ENCODE measurements at places on chromosomes 2 and 18. TPM values are rescaled to one million over a fixed set of nuclear protein-coding genes. Genes with fewer than 3 reads are reported as not detected.

The HOXD13 gene
- not detected for total RNA-seq

DNA sequence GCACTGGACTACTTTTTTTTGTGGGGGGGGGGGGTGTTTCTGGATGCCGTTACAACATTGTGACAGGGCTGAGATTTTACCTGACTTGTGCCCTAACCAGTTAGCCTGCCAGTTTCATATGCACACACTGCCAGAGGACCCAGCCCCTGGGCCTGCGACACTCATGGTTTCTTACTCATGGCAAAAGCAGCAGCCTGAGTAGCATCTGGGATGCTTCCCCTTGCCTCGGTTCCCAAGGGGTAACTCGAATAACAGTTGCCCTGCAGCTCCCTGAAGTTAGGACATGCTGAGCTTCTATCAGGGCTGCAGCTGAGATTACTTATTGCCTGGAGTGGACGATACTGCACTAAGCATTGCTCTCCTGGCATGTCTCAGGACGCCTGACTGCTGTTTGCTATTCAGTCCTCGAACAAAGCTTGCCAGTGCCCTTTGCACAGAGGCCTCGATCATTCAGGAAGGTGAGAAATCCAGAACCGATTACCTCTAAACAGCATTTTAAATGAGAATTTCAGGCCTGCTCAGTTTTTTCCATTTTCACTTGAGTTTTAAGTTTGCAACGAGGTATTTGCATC, 47.9 kb downstream of the TRPM8 start:
- no peak for DNase-seq

- DNase-seq = no peak
These were observed 684.4 kb downstream of the IRS1 start for GRCh38 chr2:226115102-226115831.

The CPLX4 gene
- total RNA-seq = not detected

The REG3G gene
- total RNA-seq = not detected

DNA sequence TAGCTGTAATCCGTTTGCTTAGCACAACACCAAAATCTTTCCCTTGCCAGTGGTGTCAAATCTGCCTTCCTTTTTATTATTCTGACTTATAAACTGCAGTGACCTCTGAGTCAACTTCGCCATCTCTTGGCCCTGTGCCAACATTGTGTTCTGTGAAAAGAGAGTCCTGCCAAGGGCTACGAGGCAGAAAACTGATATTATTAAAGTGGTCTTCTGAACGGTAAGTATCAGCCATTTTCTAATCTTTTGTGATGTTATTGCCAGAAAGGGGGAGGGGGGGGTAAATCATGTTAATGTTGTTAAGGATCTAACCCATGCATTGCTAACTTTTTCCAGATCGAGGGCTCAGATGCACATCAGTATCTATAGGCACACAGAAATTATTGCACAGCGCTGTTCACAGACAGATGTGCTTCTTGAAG, 121.5 kb upstream of the LTBP1 start:
- DNase-seq = no peak

GRCh38 chr18:9694952-9695495, 13.1 kb upstream of the RAB31 start:
- no peak for DNase-seq

DNA sequence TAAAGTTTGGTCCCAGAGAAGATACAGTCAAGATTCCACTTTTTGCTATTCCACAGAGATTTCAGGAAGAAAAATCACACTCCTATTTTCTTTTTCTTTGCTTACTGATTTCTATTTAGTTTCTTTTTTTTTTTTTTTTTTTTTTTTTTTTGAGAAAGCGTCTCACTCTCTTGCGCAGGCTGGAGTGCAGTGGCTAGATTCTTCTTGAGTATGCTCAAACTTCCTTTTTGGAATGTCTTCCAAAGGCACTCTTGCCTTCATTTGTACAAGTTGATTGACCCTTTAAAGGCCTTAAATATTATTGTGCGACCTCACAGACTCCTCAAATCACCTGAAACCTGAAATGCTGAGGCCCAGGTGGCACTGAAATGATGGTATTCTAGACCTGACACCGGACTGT, 9.6 kb downstream of the SCN1A start:
- no peak for DNase-seq

GRCh38 chr18:10946058-10946457, 203.3 kb downstream of the PIEZO2 start:
- no peak for DNase-seq

GRCh38 chr2:25528173-25528572, 145.2 kb downstream of the DTNB start:
- no peak for DNase-seq

The PPIG gene
- total RNA-seq = 48.6 TPM

GRCh38 chr2:59761966-59762365, 791.5 kb downstream of the BCL11A start:
- DNase-seq = no peak

The KIF1A gene
- 4.1 TPM for total RNA-seq

- DNase-seq = no peak
These were observed 43.6 kb downstream of the NHEJ1 start for GRCh38 chr2:219116776-219117646.

The PLCL1 gene
- total RNA-seq = 67.3 TPM

DNA sequence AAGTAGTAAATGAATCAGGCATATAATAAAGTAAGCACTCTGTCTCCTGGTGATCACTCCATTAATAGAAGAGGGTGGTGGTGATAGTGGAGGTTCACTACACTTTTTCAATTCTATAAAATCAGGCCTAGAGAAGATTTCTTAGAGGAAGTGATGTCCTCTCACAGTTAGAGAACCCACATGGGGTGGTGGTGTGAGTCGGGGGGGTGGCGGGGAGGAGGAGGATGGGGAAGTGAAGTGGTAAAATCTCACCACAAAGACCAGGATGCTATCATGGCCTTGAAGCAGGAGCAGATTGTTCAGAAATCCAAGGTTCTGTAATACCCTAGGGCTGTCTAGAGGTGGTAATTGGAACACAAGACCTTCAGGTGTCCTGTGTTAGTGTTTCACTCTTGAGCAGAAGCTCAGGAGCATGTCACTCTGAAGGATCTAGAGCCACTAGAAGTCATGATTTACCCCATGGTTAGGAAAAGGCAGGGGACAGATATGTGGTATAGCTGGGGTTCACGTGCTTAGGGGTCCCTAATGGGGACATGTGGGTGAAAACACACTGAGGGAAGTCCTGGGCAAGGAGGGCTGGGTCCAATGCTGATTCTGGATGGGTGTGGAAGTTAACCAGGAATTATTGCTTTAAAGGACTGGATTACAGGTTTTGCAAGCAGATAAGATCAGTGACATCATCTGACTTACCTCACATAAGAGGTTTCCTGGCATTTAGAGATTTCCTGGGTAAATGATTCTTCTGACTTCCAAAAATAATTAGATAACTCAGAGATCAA, 31.0 kb downstream of the RNF125 start:
- peak; percentile 92 for DNase-seq

GRCh38 chr2:48270209-48270608, 259.7 kb upstream of the STON1 start:
- DNase-seq = no peak

DNA sequence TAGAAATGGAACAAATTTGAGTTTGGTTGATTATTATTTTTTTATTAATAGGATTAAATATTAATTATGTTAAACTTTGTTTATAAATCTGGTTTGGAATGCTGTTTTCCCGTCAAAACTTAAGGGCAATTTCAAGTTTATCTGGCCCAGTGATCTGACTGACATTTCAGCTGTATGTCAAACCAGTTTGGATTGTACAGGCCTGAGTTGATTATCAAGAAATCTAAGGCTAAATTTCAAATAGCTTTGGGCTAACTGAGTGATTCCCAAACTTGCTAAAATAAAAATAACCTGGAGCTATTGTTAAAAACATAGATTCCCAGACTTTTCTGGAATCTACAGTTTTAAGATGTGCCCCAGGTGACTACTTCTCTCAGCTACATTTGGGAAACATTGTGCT, 65.9 kb upstream of the SPOPL start:
- no peak for DNase-seq

The COLEC12 gene
- 24.9 TPM for total RNA-seq

- no peak for DNase-seq
These were observed 5.5 kb upstream of the TSPYL6 start for GRCh38 chr2:54261537-54261936.

- DNase-seq = no peak
These were observed 237.5 kb upstream of the FAM98A start for GRCh38 chr2:33836628-33837027.

DNA sequence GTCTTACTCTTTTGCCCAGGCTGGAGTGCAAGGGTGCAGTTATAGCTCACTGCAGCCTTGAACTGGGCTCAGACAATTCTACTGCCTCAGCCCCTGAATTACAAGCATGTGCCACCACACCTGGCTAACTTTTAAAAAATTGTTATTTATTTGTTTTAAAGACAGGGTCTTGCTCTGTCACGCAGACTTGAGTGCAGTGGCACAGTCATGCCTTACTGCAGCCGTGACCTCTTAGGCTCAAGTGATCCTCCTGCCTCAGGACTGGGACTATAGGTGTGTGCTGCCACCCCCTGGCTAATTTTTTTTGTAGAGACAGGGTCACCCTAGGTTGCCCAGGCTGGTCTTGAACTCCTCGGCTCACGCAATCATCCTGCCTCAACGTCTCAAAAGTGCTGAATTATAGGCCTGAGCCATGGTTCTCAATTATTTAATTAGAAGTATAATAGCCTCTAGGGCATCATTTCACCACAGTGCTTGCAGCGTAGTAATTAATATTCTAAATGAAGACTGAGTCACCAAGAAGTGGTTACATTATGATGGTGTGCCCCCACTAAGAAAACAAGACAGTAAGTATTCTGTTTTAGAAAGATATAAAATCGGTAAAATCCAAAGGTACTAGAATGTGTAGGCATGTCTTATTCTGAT, 69.6 kb downstream of the EML4 start:
- DNase-seq = no peak

The COL4A4 gene
- total RNA-seq = 7.0 TPM

DNA sequence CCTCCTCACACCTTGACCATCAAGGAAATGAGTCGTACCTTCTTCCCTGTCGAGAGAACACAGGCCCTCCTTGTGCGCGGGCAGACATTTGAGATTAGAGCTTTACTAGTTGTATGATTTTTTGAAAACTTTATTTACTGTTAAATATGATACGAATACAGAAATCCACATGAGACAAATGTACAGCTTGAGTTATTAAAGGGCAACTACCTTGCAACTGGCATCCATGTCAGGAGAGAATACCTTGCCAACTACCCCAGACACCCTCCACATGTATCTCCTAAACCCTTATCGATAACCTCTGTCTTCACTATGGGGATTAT, 28.3 kb downstream of the KLHL23 start:
- no peak for DNase-seq

GRCh38 chr18:57353940-57354461, 1.6 kb downstream of the ST8SIA3 start:
- DNase-seq = no peak

- no peak for DNase-seq
These were observed 82.1 kb upstream of the PXDN start for GRCh38 chr2:1826226-1826905.

The BCL2 gene
- 25.2 TPM for total RNA-seq

- no peak for DNase-seq
These were observed 54.6 kb downstream of the FANCL start for GRCh38 chr2:58186501-58186900.

GRCh38 chr2:226362980-226363379, 436.6 kb downstream of the IRS1 start:
- DNase-seq = no peak

DNA sequence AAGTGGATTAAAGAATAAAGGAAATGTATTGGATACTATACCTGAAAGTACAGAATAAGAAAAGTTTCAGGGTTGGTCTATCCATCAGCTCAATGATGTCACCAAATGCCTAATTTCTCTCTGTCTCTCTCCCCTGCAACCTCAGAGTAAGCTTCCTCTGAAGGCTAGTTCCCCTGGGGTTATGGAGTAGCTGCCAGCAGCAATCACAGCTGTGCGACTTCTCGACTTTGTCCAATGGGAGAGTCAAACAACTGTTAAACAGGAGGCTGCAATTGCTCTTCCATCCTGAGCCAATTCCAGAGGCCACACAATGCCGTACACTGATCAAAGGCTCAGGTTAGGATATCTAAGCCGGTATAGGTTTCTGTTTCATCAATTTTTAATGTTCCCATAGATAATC, 95.3 kb upstream of the FANCL start:
- DNase-seq = no peak

DNA sequence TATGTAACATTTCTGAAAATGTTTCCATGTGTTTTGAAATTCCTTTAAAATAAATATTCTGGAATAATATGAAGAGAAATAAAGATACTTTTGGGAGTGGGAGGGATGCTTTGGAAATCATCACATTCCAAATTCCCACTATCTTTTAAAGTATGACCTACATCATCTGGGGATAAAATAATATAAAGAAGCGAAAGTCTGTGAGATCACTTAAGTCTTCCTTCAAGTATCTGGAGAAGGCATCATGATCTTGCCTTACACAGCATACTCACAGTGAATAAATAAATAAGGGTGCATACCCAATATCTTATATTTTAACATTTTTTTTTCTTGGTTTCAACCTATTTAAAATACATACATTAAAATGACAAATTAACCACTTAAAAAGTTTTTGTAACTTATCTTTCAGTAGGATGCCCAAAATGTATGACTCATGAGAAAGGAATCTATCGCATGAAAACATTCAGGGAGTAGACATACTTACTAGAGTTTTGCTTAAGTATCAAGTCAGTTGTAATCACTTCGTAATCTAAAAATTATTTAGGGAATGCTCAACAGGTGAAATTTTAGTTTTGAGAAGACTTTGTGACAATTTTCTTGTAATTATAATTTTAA, 248.3 kb upstream of the COL3A1 start:
- DNase-seq = no peak

- no peak for DNase-seq
These were observed 317.3 kb downstream of the RBM43 start for GRCh38 chr2:150944315-150944714.

GRCh38 chr18:55509631-55510324, 78.2 kb downstream of the TCF4 start:
- no peak for DNase-seq

DNA sequence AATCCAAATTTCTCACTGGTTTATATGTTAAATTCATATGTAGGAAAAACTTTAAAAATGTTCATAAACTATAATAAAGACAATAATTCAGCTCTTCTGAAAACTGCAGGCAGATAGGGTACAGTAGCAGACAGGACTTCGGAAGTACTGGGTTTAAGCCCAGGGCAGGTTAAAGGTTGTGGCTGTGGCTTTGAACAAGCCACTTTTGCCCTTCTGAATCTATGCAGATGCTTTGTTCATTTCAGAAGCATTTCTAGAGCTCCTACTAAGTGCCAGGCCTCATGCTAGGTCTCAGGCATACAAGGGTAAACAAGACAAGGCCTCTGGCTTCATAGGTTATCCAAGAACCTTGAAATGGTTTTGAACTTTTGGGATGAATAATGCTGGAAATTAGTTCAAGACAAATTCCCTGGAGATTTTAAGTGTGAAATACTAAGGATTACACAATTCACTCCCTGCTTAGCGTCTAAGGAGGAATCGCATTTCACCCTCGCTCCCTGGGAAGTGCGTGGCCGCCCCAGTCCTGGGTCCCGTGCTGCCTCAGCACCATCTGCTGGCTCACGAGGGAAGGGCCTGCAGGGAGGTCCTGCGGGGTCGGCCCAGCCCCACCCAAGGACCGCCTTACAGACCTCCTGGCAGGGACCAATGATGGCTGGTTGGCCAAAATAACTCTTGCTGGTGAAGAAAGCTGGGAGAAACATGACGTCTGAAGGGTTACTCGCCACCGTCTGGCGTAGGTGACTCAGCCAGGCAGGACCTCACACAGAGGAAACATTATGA, 67.7 kb upstream of the L3MBTL4 start:
- DNase-seq = no peak

GRCh38 chr2:133780099-133780996, 212.1 kb upstream of the NCKAP5 start:
- DNase-seq = no peak

GRCh38 chr2:176960061-176960460, 252.5 kb upstream of the HNRNPA3 start:
- no peak for DNase-seq

- no peak for DNase-seq
These were observed 254.1 kb downstream of the TRIB2 start for GRCh38 chr2:12970861-12971260.
